Activated T-cell treated with anti-CD3 and anti-CD28 coated beads for 24 hours (primary cell): ENCODE measurements at places on chromosomes 5 and 9.

- no peak for DNase-seq
Observed at GRCh38 chr9:108903420-108904103, 30.4 kb downstream of the ELP1 start.

- DNase-seq: no peak
Observed at GRCh38 chr5:134177369-134178095, 782 bp upstream of the SKP1 start.

DNA sequence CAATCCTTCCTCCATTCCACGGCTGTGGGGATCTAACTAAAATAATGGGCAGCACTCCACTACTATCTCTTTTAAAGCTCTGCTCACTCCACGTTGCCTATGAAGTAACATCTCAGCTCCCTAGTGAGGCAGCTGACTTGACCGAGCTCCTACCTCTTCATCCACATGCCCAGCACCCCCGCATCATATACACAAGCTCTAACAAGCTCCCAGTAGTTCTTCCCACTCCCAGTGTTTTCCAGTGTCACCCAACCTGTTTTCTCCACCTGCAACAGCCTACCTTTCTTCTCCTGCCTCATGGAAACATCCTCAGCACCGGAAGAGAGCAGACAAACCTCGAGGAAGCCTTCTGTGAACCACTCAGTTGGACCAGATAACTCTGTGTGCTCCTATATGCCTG lies 50.5 kb downstream of the ELAVL2 start:
- no peak for DNase-seq

DNA sequence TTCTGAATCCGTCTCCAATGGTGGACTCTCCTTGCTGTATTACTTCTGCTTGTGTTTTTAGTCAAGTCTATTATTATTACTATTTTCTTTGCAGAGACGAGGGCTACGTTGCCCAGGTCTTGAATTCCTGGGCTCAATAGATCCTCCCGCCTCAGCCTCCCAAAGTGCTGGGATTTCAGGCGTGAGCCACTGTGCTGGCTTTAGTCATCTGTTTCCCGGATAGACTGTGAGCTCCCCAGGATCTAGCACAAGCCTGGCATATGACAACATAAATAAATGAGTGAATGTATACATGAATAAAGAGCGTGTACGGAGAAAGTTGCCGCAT lies 439 bp upstream of the DDX46 start:
- DNase-seq: no peak

DNA sequence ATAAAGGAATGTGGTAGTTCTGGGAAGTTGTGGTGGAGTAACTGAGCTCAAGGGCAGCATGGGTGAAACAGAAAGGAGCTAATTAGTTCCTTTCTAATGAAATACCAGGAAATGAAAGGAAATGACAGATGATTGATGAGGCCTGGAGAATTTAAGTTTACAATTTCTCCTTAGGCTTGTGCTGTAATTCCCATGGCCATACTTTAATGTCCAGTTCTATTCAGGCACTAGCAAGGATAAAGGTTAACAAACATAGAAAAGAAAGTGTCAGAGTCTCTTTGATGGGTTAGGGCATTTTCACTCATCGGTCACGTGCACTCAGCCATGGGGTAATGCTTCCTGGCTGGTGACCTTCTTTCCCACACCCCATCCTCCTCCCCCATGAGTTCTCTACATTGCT lies 70.3 kb downstream of the CTSL start:
- no peak for DNase-seq
